ENCODE measurements at places on chromosomes 6 and 20.

DNA sequence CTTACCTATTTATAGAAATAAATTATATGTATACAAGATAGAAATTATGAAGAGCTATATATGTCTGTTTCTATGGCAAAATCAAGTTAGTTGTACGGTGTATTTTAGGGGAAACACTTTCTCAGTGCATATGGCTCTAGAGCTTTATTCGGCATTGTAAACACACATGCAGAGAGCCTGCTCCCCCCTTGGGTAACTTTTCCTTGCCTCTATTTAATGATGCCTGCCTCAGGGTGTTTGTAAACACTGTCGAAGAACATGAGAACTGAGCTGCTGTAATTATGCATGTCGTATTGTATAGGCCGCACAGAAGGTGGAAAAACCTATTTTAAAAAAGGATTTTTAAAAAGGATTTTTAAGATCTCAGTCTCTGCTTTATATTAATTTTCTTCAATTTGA lies 133.4 kb downstream of the FNDC1 start:
- no peak for DNase-seq

- no peak for DNase-seq
These were observed 198.2 kb downstream of the PRL start for GRCh38 chr6:22098601-22099031.

GRCh38 chr6:170137176-170137891 lies 153.5 kb downstream of the DLL1 start:
- DNase-seq: no peak

GRCh38 chr6:130382872-130383490 lies 17.2 kb downstream of the TMEM200A start:
- DNase-seq: peak; percentile 52

GRCh38 chr6:82413868-82414267 lies 50.3 kb downstream of the TPBG start:
- no peak for DNase-seq

DNA sequence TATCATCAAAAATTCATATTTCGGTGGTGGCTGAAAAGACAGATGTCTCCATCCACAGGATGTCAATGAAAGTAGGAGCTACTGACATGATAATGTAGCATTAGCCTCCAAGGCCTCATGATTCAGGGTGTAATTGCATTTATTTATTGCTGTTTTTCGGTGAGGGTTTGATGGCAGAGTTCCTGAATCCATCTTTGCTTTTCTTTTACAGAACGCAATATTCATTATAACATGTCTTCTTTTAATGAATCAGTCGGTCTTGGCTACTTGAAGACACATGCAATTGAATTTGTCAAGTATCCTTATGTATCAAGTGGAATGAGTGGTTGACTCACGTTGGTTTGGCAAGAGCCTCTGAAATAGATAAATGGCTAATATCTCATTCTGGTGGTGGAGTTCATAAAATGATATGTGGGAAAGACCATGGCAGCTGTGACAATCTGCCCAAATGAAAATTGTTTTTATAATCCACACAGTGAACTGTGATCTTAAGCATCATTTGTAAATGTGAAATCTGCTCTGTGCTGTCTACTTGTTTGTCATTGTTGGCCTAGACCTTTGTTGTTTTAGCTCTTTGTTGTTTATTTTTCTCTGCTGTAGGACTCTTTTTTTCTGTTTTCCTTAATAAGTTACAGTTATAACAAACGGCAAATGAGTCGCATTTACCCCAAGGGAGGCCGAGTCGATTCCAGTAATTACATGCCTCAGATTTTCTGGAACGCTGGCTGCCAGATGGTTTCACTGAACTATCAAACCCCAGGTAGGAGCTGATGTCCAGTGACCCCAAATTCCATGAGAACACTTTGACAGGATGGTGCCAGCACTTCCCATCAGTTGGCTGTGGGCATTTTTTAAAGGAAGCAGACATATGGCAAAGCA lies 105.7 kb upstream of the LAMP5 start:
- DNase-seq: no peak

GRCh38 chr20:50008007-50008406 lies 25.2 kb downstream of the SNAI1 start:
- DNase-seq: no peak

DNA sequence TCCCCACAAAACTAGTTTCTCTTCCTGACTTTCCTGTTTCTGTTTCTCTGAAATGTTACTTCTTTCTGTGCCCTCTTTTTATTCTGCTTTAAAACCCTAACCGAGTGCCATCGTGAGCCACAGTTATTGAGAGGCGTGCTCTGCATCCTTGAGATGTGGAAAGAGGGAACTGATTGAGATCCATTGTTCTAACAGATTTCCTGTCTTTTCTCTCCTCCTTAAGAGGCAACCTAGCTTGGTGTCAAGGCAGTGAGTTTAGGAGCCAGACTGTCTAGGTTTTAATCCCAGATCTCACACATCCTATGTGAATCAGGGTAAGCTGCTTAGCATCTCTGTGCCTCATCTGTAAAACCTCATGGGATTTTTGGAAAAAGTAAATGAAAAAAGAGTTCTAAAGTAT lies 57.5 kb downstream of the SNX9 start:
- no peak for DNase-seq

DNA sequence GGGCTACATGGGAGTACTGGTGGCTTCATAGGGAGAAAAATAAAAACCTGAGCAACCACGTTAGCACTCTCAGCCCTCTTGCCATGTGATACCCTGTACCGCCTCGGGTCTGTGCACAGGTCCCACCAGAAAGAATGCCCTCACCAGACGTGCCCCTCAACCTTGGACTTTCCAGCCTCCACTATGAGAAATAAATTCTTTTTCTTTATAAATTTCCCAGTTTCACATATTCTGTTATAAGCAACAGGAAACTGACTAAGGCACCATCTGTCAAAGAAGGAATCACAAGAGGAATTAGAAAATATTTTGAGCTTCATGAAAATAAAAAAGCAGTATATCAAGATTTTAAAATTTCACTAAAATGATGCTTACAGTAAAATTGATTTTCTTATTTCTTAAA lies 168.4 kb upstream of the BMP5 start:
- DNase-seq: no peak

DNA sequence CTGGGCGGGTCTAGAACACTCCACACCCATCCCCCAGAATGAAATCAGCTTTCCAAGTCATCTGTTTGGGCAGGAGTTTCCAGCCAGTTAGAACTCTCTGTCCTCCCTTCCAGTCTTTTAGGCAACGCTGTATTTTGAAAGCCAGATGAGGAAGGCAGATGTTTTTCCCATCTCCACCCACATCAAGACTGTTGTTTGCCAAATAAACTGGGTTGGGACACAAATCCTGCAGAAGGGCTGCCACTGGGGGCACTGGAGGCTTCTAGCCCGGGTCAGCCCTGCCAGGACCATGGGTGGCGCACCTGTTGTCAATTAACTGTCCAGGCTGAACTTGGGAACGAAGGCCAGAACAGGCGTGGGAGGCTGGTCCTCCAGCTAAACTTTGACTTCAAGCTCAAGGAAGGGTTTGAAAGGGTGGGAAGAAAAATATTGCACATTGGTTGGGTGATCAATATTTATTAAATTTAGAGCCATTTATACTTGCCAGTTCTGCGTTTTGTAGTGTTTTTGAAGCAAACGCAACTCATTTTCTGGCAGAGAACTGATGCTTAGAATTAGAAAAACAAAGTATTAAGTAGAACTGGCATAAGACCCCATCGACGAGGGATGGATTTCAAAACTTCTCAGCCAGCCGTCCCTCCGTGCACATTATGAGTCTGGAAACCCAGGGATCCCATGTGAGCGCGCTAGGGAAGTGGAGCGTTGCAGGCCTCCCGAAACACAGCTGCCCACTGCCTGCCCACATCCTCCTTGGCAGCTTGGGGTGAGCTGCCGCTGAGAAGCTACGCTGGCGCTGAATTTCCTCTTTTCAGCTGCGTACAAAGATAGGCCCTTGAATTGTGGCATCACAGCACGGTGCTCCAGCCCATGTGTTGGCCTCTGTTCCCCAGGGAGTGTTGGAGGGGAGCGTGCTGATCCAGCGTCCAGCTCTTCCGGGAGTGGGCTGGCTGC lies 297.4 kb downstream of the QKI start:
- DNase-seq: no peak

DNA sequence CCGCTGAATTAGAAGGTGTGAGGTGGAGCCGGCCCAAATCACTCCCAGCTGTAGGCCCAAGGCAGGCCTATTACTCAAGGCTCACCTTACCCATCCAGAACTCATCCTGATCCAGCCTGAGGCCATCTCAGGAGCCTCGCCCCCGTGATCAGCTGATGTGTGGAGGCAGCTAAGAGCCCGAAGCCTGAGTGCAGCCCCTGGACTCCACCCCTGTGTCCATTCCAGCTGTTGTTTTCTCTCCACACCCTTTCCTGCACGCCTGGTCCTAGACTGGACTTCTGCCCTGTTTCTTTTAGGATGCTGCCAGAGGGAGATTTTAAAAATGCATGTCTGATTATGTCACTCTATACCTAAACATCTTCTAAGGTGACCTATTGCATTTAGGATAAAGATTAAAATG lies 124.7 kb upstream of the SUPT3H start:
- no peak for DNase-seq

DNA sequence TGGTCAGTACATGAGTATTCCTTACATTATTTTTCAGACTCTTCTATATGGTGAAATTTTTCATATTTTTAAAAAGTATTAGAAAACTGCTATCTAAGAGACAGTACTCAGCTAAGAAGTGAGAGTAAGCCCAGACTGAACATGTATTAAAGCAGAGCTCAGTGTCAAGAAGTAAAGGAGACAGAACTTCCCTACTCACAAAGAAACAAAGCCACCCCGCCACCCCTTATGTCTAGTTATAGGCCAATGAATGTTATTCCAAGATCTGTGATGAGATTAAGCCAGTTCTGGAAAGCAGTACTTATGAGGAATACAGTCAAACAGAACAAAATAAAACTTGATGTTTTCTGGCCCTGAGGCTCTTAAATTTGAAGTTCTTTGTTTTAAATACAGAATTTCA lies 114.5 kb downstream of the RNGTT start:
- no peak for DNase-seq

DNA sequence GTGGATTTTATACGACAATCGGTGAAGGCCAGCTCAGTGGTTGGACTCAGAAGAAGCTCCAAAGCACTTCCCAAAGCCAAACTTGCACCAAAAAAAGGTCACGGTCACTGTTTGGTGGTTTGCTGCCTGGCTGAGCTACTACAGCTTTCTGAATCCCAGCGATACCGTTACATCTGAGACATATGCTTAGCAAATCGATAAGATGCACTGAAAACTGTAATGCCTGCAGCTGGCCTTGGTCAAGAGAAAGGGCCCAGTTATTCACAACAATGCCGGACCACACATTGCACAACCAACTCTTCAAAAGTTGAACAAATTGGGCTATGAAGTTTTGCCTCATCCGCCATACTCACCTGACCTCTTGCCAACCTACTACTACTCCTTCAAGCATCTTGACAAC lies 70.2 kb downstream of the FILIP1 start:
- no peak for DNase-seq

DNA sequence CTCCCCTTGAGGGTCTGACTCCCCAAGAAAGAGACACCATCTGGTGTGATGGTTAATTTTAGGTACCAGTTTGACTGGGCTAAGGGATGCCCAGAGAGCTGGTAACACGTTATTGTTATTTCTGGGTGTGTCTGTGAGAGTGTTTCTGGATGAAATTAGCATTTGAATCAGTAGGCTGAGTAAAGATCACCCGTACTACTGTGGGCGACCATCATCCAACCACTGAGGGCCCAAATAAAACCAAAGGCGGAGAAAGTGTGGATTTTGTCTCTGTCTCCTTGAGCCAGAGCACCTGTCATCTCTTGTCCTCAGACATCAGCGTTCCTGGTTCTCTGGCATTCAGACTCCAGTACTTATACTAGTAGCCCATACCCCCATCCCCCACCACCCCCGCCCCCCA lies 7.9 kb upstream of the CNKSR3 start:
- DNase-seq: no peak

DNA sequence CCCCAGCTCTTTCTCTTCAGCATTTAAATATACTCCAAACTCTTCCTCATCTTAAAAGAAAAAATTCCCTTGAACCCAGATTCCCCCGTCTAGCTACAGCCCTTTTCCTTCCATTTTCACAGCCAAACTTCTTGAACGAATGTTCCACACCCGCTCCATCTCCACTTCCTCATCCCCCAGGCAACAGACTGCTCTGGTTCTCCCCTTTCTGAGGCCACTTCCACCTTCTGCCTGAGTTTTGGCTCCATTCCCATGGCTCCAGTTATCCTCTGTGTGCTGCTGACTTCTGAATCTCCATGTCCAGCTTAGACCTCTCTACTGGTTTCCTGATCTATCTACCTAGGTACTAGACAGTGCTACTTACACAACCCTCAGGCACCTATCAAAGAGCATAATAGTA lies 106.4 kb downstream of the RALGAPA2 start:
- no peak for DNase-seq

All from Caco-2 (cell line).